Stimulated activated CD4-positive, alpha-beta T cell treated with anti-CD3 and anti-CD28 coated beads, Interleukin-12 subunit alpha, Interleukin-12 subunit beta, amount 100 ng/mL, for 4 hours (primary cell): ENCODE measurements at places on chromosomes 6 and 20.

GRCh38 chr6:115819506-115819905 is 241.2 kb downstream of the FRK start:
- DNase-seq, result no peak

GRCh38 chr20:60215816-60216730 is 257.9 kb downstream of the CDH26 start:
- DNase-seq, result no peak

GRCh38 chr6:51678905-51679620 is 408.4 kb downstream of the PKHD1 start:
- no peak for DNase-seq

- no peak for DNase-seq
These were observed 50.5 kb upstream of the LTV1 start for GRCh38 chr6:143792402-143793279.

DNA sequence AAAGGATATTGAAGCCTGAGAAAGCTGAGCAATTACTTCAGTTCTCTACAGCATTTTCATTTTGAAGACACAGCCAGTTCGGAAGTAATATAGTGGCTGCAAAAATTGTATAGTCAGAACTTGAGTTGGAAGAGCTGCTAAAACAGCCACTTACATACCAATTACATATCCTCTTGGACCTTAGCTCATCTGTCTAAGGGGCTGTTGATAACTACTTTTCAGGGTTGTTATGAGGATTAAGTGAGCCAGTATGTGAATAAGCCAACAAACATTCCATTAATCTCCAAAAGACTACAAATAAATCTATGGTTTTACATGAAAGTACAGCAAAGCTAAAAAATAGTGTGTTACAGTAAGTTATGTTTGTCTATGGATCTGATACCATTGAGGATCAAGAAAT is 59.7 kb downstream of the TMEM200A start:
- no peak for DNase-seq

DNA sequence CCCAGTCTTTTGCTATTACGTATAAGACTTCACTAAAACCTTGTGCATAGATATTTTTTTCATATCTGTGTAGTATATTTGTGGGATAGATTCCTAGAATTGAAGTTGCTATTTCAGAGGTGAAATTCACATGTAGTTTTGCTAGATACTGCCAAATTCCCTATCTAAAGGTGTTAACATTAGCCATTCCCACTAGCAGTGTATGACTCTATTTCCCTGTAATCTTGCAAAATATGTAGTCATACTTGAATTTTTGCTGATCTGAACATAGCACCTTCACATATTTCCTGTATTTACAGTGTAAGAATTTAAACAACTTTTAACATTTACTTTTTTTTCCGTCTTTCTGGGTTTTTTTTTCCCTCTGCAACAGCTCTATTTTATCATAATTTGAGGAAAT is 24.9 kb downstream of the SENP6 start:
- no peak for DNase-seq

DNA sequence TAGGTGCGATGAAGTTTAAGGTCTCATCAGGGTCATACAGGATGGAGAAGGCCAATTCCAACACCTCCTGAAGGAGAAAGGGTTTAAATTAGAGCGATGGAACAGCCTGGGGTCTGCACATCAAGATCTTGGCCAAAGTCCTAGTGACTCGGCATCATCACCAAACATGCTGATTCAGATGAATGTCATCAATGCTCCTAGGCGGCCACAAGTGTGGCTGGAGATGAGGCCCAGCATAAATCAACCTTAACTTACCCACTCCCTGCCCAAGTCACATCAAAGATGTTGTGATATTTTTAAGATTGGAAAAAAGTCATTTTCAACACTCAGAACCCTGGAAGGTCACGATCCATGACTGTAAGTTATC is 37.5 kb downstream of the ELMO2 start:
- no peak for DNase-seq

GRCh38 chr20:58293453-58293852 is 16.1 kb upstream of the RAB22A start:
- DNase-seq, result no peak

GRCh38 chr6:143006787-143007186 is 53.9 kb upstream of the AIG1 start:
- DNase-seq, result no peak

DNA sequence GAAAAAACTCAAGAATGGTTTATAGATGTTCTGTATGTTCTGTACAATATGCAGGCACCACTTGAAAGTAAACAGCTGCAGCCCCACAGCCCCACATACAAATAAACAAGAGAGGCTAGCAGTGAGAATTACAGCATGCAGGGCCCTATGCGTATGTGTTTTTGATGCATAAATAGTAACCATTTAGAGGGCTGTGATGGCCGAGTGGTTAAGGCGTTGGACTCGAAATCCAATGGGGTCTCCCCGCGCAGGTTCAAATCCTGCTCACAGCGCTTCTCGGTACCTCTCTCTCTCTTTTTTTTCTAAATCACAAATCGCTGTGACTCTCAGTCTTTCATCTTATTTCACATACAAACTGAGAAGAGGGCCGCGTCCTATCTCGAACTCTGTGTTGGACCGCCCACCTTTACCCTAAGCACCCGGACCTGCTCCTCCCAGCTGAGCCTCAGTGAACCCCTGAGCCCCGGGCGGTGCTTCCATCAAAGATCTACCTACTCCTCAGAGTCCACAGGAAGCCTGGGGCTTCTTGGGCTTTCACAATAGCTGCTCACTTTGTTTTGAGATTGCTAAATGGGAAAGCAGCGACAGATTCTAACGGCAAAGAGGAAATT is 37.7 kb upstream of the PRSS16 start:
- DNase-seq, result no peak

DNA sequence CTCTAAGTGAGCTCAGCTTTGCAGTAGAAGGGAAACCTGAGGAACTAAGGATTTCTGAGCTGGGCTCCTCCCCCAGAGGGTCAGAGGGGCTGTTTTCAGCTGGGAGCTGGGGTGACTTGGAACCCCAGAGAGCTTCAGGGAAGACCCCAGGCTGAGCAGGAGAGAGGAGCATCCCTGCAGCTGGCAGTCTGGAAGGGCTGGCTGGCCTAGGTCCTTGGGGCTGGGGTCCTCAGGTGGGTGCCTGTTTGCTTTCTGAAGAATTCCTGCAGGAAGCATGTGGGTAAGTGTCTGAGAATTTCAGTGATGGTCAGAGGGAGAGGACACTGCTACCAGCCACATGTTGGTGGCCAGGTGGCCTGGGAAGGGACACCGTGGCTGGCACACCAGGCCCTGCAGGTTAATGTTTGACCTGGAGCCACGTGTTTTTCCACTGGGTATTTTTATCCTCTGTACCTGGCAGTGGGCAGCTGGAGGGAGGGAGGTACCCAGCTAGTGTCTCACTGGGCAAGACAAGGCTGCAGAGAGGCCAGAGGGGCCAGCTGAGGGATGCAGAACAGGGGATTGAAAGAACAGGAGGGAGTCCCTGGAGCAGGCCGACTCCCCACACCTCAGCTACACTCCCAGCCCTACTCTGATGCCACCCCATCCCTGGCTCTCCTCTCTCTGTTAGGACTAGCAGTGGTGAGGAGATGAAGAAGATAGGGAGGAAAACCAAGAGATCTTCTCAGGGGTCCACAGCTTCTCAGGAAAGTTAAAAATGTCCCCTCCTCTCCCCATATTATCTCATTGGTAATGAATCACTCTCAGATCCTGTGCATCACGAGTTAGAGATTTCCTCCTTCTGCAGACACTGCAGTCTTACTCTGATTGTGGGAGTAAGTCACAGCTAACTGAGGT is 143.6 kb downstream of the VEGFA start:
- DNase-seq, result no peak

GRCh38 chr6:111603040-111603439 is 2.6 kb downstream of the TRAF3IP2 start:
- DNase-seq, result no peak

DNA sequence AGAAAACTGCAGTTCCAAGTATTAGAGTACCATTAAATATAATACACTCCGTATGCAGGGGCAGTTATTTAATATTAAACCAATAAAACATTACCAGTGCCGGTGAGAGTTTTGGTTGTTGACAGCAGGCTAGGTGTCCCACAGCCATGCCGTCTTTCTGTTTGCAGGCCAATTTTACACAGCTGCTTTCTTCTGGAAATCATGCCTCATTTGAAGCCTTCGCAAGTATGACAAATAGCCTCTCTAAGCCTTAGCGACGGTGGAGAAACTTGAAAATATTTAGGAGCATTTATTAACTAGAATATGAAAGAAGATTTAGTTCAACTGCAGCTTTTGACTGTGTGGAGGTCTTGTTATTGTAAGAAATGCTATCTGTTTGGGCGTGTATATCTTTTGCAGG is 226.0 kb downstream of the BMP2 start:
- DNase-seq, result no peak
